MCF 10A (cell line): ENCODE measurements at places on chromosomes 1 and 21. TPM values are rescaled to one million over a fixed set of nuclear protein-coding genes. Genes with fewer than 3 reads are reported as not detected.

The S100A3 gene
- total RNA-seq = 85.7 and 90.0 TPM in 2 replicates

- DNase-seq = no peak
- H3K27ac ChIP-seq = no peak overlapping the region
- no peak overlapping the region for H3K4me3 ChIP-seq
- no peaks in the 10 kb centered on the region for H3K27me3 ChIP-seq
- H3K4me1 ChIP-seq = no peaks in the 10 kb centered on the region
Measured at GRCh38 chr1:56838759-56839158, 15.8 kb upstream of the C8A start.

The LENEP gene
- total RNA-seq = 0.83 TPM in 1 of 2 replicates, not detected in the other

- peaks cover 2% of the 10 kb centered on the region for H3K36me3 ChIP-seq
- no peak overlapping the region for H3K4me3 ChIP-seq
- no peaks in the 10 kb centered on the region for H3K27me3 ChIP-seq
- peak; percentile 17 for DNase-seq
- peaks cover 42% of the 10 kb centered on the region for H3K4me1 ChIP-seq
Measured at GRCh38 chr21:37380349-37381323, 14.1 kb downstream of the DYRK1A start.

GRCh38 chr1:78044796-78045562 lies 787 bp upstream of the GIPC2 start:
- H3K36me3 ChIP-seq = peaks cover 4% of the 10 kb centered on the region
- H3K4me3 ChIP-seq = no peak overlapping the region
- peaks cover 8% of the 10 kb centered on the region for H3K4me1 ChIP-seq
- DNase-seq = no peak
- H3K27me3 ChIP-seq = no peaks in the 10 kb centered on the region

- DNase-seq = no peak
- no peak overlapping the region for H3K27ac ChIP-seq
- no peaks in the 10 kb centered on the region for H3K36me3 ChIP-seq
- H3K27me3 ChIP-seq = no peaks in the 10 kb centered on the region
Measured at GRCh38 chr1:183945428-183946319, 91.9 kb downstream of the COLGALT2 start.

The AIM2 gene
- total RNA-seq = not detected in 2 replicates

The BTG2 gene
- 39.8 and 44.4 TPM in 2 replicates for total RNA-seq
